ENCODE measurements at places on chromosomes 6 and 20.

DNA sequence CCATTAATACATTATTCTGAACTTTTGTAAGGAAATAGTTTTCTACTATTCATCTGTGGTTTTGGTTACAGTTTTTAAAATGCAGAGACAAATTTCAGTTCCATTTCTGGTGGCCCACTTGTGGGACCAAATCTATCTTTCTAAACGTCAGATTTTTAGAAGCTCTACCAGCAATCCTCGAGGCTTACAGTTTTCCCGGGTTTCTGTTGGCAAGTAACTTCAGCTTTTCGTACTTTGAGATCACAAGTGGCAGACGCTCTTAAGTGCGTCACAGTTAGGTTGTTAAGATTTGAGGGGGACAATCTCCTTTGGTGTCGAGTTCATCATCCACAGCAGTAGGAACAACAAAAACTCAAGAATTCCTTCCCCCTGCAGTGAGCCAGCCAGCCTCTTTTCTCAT lies 60.0 kb downstream of the JARID2 start:
- no peak for DNase-seq

GRCh38 chr20:60628749-60629148 lies 623.3 kb upstream of the CDH4 start:
- DNase-seq, result no peak

- no peak for DNase-seq
These were observed 12.2 kb downstream of the PRDM13 start for GRCh38 chr6:99618649-99619408.

- DNase-seq, result no peak
These were observed 15.0 kb upstream of the DTNBP1 start for GRCh38 chr6:15677822-15678221.

DNA sequence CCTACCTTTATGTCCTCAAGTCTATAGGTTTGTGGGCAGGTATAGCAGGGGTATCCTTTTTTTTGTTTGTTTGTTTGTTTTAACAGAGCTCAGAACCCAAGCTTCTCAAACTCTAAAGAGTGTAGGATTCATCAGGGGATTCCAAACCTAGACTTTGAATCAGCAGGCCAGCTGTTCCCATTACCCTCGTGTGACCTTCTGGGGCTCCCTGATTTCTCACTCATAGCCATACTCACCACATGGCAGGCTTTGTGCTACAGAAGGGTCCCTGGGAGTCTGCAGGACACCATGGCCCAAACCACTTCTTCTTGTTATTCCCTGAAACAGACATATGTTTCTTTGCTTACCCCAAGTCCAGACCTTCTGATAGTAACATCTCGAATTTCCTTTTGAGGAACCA lies 350.8 kb upstream of the TSHZ2 start:
- no peak for DNase-seq

GRCh38 chr20:54545676-54546358 lies 70.4 kb downstream of the DOK5 start:
- DNase-seq, result no peak

DNA sequence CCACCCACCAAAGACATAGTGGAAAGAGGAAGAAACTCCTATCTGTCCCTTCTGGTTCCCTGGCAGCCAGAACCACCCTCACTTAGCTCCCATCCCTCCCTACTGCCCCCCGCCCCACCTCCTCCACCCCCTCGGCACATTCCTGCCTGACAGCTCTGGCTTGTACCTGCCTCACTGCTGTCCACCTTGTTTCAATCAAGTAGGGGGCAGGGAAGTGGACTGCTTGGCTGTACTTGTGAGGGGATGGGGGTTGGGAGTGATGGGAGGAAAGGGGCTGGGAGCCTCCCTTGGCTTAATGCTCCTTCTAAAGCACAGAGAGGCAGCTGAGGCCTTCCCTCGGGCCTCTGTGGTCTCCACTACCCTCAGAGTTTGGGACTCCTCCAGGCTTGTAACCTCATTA lies 22.1 kb upstream of the ZNF76 start:
- DNase-seq, result no peak

GRCh38 chr6:21587961-21588480 lies 5.5 kb upstream of the SOX4 start:
- peak; percentile 41 for DNase-seq

- no peak for DNase-seq
These were observed 47.4 kb downstream of the MYB start for GRCh38 chr6:135228486-135228885.

DNA sequence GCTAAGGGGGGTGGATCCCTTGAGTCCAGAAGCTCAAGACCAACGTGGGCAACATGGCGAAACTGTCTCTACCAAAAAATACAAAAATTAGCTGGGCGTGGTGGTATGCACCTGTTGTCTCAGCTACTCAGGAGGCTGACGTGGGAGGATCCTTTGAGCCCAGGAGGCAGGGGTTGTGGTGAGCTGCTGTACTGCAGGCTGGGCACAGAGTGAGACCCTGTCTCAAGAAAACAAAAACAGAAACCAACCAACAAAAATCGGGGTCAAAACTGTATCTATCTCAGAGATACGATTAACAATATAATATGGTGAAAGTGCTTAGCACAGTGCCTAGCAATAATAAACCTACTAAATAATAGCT lies 20.7 kb upstream of the BCAS1 start:
- DNase-seq, result no peak

DNA sequence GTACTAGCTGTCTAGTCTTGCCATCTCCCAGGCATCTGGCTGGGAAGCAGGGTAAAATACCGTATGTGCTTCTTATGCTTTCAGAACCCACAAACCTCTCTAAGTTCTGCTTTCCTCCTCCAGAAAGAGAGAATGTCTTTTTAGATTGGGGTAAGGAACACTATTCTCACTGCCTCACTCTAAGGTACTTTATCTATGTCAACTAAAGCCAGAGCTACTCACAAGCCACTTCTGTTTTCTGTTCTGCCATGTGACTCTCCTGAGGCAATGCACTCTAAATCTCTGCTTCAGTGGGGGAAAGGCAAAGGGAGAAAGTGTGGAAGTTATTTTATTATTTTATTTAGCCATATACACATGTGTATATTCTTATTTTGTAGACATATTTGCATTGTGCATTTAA lies 15.6 kb downstream of the MEP1A start:
- no peak for DNase-seq

GRCh38 chr6:5723841-5724691 lies 282.7 kb downstream of the NRN1 start:
- peak; percentile 61 for DNase-seq

GRCh38 chr6:38088829-38089228 lies 269.3 kb downstream of the ZFAND3 start:
- no peak for DNase-seq

DNA sequence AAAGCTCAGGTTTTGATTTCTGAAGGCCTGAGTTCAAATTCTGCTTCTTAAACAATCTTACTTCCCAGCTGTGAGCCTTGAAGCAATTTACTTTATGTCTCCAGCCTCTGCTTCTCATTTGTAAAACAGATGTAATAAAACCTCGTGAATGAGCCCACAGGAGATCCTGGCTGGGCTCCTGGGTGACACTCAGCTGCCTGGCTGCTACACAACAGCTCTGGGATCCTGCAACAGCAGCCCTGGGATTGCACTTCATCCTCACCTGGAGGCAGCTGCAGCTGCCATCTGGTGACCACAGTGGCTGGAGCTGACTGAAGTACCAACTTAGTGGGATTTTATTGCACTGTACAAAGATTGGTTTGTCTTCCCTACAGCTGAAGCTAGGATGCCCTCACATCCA lies 98.6 kb downstream of the NDUFAF5 start:
- no peak for DNase-seq

DNA sequence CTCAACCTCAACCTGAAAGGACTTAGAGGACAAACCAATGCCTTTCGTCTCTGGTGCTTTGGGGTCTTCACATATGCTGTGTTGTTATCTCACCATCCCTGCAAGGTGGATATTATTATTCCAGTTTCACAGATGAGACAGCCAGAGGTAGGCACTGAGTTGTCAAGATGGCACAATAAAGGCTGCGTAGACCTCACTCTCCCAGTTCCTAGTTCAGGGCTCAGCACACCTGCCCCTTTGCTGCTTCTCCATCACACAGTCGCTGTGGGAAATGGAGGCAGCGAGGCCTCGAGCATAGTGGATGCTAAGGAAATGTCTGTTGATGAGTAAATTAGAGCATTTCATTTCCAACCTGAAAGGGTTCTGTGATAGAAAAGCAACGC lies 22.0 kb downstream of the FOXP4 start:
- DNase-seq, result no peak

DNA sequence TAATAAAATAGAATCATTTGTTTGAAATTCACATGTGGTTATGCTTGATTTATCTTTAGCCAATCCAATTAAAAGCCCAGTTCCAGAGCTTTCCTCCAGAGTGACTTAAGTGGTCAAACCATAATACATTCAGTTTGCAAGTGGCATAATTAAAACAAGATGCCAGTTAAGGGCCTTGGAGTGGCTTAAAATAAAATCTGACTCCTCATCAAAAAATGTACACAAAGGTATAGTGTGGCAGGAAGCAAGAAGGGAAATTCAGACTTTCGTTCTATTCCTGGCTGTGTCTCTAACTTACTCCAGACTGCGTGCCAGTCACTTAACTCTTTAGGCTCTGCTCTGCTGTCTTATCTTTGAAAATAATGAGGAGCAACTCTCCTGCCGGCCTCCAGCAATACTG lies 251.3 kb upstream of the PRND start:
- no peak for DNase-seq

DNA sequence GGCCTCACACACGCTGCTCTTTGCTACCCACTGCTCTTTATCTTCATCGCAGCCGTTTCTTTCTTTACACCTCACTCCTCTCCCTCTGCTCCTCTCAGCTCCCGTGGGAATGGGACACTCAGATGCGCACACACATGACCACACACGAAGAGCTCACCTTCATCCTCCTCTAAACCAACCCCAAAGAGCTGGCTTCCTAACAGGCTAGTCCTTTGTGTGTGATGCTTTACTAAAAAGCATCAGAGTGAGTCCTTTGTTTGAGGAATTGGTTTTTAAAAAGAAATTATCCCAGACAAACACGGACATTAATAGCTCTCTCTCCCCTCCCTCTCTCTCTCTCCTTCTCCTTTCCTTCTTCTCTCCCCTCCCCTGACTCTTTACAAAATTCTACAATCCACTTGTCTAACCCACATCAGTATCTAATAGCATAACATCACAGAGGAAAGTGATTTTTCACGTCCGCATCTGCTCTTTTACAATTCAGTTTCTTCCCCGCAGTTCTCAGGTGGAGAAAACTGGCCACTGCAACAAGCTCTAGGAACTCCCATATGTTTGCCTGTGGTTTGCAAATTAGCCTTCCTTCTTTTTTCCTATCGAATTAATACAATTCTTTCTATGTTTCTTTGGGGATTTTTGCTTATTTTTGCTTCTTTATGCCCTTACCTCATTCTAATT lies 306.8 kb upstream of the CNR1 start:
- DNase-seq, result no peak

- no peak for DNase-seq
These were observed 54.0 kb downstream of the RFPL4B start for GRCh38 chr6:112401083-112401482.

DNA sequence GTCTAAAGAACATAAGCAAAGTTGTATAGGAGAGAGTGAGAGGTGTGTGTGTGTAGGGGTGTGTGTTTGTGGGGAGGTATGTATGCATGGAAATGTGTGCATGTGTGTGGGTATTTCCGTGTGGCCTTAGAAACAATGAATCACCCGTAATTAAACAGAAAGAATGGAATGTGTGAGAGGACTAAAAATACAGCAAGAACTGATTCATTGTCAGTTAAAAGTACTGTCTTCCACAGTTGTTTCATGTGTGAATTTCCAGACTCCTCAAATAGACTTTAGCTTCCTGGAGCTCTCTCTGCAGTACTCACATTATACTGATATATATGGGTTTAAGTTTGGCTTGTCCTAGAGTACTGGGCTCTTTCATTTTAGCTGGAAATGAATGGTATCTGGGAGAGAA lies 145.7 kb downstream of the RIMS1 start:
- DNase-seq, result no peak

DNA sequence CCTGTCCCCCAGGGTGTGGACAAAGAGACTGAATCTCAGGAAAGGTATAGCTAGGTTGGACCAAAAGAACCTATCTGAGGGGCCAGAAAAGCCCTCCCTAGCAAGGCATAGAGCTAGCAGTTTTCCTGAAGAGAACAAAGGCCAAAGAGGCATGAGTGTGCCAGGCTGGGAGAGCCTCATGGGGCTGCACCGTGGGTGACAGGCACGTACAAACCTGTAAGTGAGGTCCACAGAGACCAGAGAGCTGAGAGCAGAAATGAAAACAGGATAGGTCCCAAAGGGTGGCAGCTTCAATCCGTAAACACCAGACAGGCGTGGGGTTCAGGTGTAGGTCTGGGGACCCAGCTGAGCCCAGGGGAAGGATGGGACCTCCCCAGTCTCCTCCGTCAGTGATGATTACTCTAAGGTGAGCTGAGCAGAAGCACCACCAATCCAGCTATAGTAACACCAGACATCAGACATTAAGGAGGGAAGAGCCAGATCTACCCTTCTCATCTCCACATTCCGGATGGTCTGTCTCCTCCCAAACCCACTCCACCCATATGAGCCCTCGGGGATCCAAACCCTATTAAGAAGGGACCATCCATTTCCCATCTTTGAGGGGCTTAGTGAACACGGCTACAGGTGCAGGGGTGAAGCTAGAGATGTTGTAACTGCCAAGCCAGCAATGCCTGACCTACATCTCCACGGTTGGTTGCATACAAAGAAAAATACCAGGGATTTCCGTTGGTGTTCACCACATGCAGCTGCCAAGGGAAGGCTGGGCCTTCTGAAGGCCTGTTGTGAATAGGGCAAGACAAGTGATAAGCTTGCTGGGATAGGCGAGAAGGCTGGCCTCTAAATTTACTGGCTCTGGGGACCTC lies 38.3 kb downstream of the BCL2L1 start:
- no peak for DNase-seq

GRCh38 chr6:78700991-78701390 lies 166.4 kb upstream of the IRAK1BP1 start:
- DNase-seq, result no peak

GRCh38 chr20:17446171-17446570 lies 85.0 kb downstream of the BFSP1 start:
- DNase-seq, result no peak

DNA sequence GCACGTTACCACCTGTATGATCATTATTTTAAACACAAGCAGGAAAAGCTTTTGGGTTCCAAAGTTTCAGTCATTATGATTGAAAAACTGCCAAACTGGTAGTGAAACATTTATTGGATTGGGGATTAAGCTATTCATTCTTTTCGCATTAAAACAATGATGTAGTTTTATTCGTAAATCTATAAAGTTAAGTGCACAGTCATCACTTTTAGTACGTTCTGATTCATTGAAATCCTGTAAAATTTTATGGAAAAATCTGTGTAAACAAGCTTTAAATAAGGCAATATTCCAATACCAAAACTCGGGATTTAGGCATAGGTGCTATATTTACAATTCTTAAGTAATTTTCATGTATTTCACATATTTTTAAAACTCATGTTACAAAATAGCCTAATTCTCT lies 379.9 kb downstream of the PLCB1 start:
- no peak for DNase-seq

- DNase-seq, result no peak
These were observed 38.9 kb upstream of the STX16 start for GRCh38 chr20:58612121-58612691.

DNA sequence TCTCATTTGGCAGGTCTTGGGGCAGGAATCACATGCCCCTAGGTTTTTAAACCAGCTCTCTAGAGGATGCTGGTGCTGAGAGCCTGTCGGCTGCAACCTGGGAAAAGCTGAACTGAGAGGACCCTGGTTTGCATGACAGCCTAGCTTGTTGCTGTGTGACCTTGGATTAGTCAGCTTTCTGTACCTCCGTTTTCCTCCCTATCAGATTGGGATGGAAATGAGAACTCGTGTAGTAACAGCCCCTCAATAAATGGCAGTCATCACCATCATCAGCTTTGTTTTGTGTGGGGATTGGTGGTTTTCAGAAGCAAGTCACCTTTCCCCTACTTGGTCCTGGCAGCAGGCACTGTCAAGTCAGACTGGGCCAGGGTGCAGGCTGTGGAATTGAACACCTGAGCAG lies 75.2 kb upstream of the MYL9 start:
- no peak for DNase-seq

All from GM12891 (cell line).